NCI-H2081 treated with DMSO at 0.1 percent for 48 hours (cell line): ENCODE measurements at places on chromosomes 2 and 18.

GRCh38 chr2:54012538-54013141 lies 41.8 kb upstream of the PSME4 start:
- no peak for DNase-seq

DNA sequence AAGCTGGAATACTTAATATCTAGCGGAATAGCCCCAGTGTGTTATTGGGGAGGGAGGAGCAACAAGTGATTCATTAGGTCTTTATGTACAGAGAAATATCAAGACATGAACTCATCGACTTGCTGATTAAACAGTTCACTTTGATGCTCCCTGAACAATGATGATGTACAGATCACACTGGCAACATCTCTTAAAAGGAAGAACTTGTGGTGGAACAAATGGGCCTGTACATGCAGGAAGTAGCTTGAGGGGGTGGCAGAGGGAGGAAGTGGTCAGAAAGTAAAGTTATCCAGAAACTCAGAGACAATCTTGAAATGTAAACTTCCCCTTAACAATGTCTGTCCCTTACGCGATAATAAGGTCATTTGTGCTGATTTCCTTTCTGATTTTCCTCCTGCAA lies 90.5 kb downstream of the NXPH2 start:
- no peak for DNase-seq

- no peak for DNase-seq
These were observed 144.1 kb upstream of the MGAT5 start for GRCh38 chr2:134109725-134110124.

DNA sequence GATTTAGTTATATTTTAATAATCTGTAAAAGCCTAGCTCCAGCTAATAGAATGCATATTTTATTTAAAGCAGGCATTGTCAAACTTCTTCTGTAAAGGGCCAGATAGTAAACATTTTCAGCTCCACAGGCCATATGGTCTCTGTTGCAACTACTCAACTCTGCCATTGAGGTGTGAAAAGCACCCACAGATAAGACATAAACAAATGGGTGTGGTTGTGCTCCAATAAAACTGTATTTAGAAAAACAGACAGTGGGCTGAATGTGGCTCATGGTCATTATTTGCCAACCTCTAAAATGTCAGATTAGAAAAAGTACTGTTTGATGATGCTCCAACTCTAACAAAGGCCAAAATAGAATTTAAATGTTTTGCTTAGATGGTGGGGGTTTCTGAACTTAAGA lies 519.9 kb downstream of the RNF144A start:
- no peak for DNase-seq
